Suprapubic skin (tissue), 4 donors: ENCODE measurements at places on chromosomes 1 and 21. TPM values are rescaled to one million over a fixed set of nuclear protein-coding genes. Genes with fewer than 3 reads are reported as not detected.

DNA sequence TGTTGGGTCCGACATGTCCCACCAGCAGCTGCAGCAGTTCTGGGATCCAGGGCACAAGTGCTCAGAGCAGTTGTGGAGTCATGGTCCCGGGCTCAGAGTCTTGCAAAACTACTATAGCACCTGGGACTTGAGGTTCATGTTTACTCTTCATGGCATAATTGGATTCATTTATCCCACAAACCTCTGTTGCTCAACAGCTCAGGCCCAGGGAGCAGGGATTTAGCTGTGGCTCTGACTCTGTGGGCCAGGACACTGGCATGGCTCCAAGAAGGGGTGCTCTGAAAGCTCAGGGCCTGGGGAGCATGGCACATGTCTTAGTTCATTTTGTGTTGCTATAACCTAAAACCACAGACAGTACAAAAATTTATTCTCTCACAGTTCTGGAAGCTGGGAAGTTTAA is 626.7 kb upstream of the ADGRL2 start:
- no peak for DNase-seq

GRCh38 chr21:34289856-34290255 is 74.0 kb upstream of the KCNE2 start:
- DNase-seq, result no peak

The PLCH2 gene
- 155 TPM for total RNA-seq

The LCE6A gene
- 3.0 TPM for total RNA-seq

GRCh38 chr1:85847356-85847755 is 139.1 kb upstream of the ZNHIT6 start:
- DNase-seq, result no peak

GRCh38 chr1:42057800-42058199 is 95.4 kb upstream of the GUCA2B start:
- DNase-seq, result no peak

The TMEM183A gene
- 95.5 TPM for total RNA-seq

DNA sequence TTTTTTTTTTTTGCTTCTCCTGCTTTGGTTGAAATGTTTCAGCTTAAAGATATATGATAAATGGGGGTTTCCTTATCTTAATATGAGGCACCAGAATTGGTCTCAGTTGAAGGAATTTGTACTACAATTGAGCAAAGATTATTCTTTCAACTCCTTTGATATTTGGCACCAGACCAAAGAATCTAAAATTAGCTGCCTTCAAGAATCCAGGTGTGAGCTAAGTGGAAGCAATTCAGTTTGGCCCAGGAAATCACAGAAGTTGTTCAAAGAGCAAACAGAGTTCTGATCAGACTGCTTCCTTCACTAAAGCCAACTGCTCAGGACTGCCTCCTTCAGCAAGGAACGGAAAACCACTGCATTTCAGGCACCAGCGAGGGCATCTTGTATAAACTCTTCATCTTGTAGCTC is 68.3 kb upstream of the BCAR3 start:
- no peak for DNase-seq

GRCh38 chr1:118859999-118860398 is 128.1 kb downstream of the TBX15 start:
- DNase-seq, result no peak

DNA sequence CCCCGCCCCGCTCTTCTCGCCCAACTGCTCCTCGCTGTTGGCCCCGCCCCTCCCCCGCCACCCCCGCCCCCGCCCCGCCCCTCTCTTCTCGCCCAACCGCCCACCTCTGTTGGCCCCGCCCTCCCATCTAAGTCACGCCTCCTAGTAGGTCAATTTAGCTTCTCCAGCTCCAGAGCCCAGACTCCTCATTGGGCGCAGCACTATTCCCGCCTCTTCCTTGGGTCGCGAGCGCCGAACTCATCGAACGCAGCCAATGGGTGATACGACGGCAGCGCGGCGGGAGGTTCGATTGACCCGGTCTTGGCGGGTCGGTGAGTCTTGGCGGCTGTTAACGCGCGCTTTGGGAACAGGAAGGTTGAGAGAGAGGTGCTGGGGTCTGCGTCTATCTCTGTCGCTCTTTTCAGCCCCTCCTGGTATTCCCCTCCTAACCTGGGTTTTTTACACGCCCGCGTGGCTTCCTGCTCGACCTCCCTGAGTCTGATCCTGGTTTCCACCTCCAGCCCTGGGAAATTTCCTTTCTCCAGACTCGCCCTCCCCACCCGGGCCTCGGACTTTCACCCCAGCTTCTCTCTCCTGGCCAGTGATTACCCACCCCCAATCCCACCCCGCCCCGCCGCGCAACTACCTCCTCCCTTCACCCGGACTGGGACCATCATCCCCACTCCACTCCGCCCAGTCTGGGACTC is at the start of gene RAD54L:
RAD54L (plus strand) TSS at position 328 of the 686 bp plus-strand sequence. CDS start 643 bp downstream, outside the sequence.
- DNase-seq, result peak; percentile 98

The OR2L8 gene
- total RNA-seq, result 0.97 TPM

- no peak for DNase-seq
Observed at GRCh38 chr1:203176273-203177035, 828 bp upstream of the MYBPH start.

- peak; percentile 73 for DNase-seq
Observed at GRCh38 chr1:39940253-39940652, 14.7 kb upstream of the MFSD2A start.

GRCh38 chr1:89279011-89279466 is 6.4 kb upstream of the GBP5 start:
- no peak for DNase-seq
